Activated T-cell treated with anti-CD3 and anti-CD28 coated beads, Interleukin-2, amount 50 U/mL, for 24 hours (primary cell): ENCODE measurements at places on chromosomes 5 and 9.

DNA sequence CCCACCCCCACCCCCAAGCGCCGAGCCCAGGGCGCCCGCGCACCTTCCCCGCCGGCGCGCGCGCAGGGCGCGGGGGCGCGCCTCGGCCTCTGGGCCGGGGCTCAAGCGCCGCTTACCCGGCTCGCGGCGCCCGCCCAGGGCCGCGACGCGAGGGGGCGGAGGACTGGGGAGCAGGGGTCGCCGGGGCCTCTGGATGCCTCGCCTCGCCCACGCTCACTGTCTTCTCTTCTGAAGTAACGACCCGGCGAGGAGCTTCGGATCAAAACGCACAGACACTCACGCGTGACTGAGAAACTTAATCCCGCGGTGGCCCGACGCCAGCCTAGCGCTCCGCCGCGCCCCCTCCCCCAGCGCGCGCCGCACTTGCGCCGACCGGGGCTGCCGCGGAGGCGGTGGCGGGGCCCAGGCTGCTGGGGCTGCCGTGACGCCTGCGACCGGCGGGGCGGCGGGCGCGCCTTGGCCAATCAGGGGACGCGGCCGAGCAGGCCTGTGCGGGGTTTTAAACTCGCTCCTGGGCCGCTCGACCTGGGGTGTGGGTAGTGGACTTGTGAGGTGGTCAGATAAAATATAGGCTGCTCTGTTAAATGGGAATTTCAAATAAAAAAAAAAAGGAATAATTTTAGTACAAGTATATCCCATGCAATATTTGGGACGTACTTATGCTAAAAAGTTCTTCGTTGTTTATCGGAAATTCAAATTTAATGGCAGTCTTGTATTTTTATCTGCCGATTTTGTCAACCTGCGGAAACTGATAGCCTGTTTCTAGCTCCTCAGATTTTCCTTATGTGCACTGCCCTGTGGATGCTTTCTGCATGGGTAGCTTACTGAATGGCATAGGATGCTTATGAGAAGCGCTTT lies at the start of gene MPDZ:
TSS of gene MPDZ (minus strand) at position 409 of the 858 bp plus-strand sequence. CDS start 29,377 bp downstream, outside the sequence.
- H3K4me3 ChIP-seq = no peak within 1 kb of the TSS
- H3K27ac ChIP-seq = no peak within 1 kb of the TSS
- peaks cover 32% of the 10 kb centered on the region for H3K27me3 ChIP-seq
- no peaks in the 10 kb centered on the region for H3K4me1 ChIP-seq

- H3K27me3 ChIP-seq = no peaks in the 10 kb centered on the region
- H3K4me1 ChIP-seq = peaks cover 25% of the 10 kb centered on the region
- H3K4me3 ChIP-seq = no peak overlapping the region
- H3K27ac ChIP-seq = no peak overlapping the region
- DNase-seq = no peak
- no peaks in the 10 kb centered on the region for H3K36me3 ChIP-seq
Measured at GRCh38 chr5:180696116-180696515, 43.7 kb downstream of the OR2Y1 start.

DNA sequence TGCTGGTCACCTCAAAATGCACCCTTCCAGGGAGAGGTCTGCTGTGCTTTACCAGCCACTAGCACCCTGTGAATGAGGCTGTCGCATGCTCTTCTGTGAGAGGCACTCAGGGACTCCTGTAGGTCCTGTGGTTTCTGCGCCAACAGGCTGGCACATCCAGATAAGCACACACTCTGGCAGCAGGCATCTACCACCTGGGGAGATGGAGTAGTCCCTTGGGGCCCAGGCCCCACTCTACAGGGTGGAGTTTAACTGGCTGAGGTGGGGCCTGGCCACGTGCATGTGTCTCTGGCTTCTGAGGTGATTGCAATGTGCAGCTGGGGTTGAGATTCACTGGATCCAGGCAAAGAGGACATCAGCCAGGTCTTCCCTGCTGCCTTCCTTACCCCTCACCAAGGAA lies 32.3 kb downstream of the TMEM174 start:
- H3K4me3 ChIP-seq = no peak overlapping the region
- peaks cover 93% of the 10 kb centered on the region for H3K27me3 ChIP-seq
- no peak overlapping the region for H3K27ac ChIP-seq
- H3K36me3 ChIP-seq = no peaks in the 10 kb centered on the region
- peaks cover 5% of the 10 kb centered on the region for H3K4me1 ChIP-seq
- DNase-seq = no peak

GRCh38 chr5:158976035-158976434 lies 123.7 kb downstream of the EBF1 start:
- H3K4me3 ChIP-seq = no peak overlapping the region
- no peaks in the 10 kb centered on the region for H3K36me3 ChIP-seq
- peaks cover 5% of the 10 kb centered on the region for H3K27me3 ChIP-seq
- H3K4me1 ChIP-seq = peaks cover 2% of the 10 kb centered on the region
- H3K27ac ChIP-seq = no peak overlapping the region
- DNase-seq = no peak

GRCh38 chr5:157172403-157172802 lies 6.3 kb upstream of the GARIN3 start:
- peaks cover 89% of the 10 kb centered on the region for H3K4me1 ChIP-seq
- peak overlapping the region; percentile 96 for H3K27ac ChIP-seq
- peak; percentile 88 for DNase-seq
- peaks cover 17% of the 10 kb centered on the region for H3K36me3 ChIP-seq
- H3K27me3 ChIP-seq = no peaks in the 10 kb centered on the region

- H3K27me3 ChIP-seq = peaks cover 29% of the 10 kb centered on the region
- H3K4me1 ChIP-seq = no peaks in the 10 kb centered on the region
- H3K27ac ChIP-seq = no peak overlapping the region
Measured at GRCh38 chr5:155004138-155004744, 9.3 kb upstream of the KIF4B start.

DNA sequence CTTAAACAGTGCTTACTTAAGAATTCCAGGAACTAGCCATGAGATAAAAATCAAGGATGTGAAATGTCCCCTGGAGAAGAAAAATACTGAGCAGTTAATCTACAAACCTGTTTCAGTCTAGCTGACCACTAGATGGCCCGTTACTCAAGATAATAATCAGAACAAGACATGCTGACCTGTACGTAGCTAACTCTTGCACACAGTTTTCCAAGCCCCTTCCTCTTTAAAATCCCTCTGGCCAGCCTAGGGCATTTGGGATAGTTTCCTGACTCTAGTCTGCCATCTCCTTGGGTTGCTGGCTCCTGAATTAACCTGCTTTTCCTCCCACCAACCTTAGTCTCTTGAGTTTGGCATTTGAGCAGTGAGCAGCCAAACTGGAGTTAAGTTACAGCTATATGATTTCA lies 59.2 kb upstream of the TRAF1 start:
- no peak overlapping the region for H3K4me3 ChIP-seq
- no peak overlapping the region for H3K27ac ChIP-seq
- no peaks in the 10 kb centered on the region for H3K27me3 ChIP-seq
- H3K4me1 ChIP-seq = peaks cover 2% of the 10 kb centered on the region

GRCh38 chr9:107158321-107158720 lies 124.8 kb upstream of the RAD23B start:
- no peak overlapping the region for H3K27ac ChIP-seq
- no peak for DNase-seq
- H3K4me1 ChIP-seq = no peaks in the 10 kb centered on the region
- peaks cover 13% of the 10 kb centered on the region for H3K27me3 ChIP-seq
- H3K4me3 ChIP-seq = no peak overlapping the region

GRCh38 chr5:77076961-77077828 lies 9.9 kb downstream of the ZBED3 start:
- no peaks in the 10 kb centered on the region for H3K27me3 ChIP-seq
- peak; percentile 78 for DNase-seq
- no peak overlapping the region for H3K27ac ChIP-seq
- H3K4me1 ChIP-seq = peaks cover 10% of the 10 kb centered on the region
- peak overlapping the region; percentile 56 for H3K4me3 ChIP-seq

- no peak overlapping the region for H3K27ac ChIP-seq
- no peaks in the 10 kb centered on the region for H3K27me3 ChIP-seq
- H3K36me3 ChIP-seq = no peaks in the 10 kb centered on the region
- peaks cover 29% of the 10 kb centered on the region for H3K4me1 ChIP-seq
- no peak for DNase-seq
Measured at GRCh38 chr5:36722900-36723299, 116.5 kb downstream of the SLC1A3 start.

DNA sequence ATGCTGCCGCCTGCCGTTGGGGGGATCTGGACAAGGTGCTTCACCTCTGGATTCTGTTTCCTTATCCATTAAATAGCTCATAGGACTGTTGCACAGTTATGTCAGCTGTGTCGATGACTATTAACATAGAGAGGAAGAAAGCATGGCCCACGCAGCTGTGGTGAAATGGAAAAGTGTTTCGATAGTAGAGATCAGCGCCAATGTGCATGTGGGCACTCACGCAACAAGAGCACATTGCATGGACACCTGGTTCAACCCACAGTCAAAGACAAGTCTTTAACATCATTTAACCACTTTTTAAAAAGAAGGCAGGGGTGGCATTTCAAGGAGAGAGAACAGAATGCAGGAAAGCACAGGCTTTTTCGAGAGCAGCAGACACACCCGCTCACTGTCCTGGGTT lies 107.6 kb downstream of the ADCY2 start:
- no peak overlapping the region for H3K27ac ChIP-seq
- no peaks in the 10 kb centered on the region for H3K27me3 ChIP-seq
- H3K4me1 ChIP-seq = no peaks in the 10 kb centered on the region
- H3K36me3 ChIP-seq = no peaks in the 10 kb centered on the region

GRCh38 chr5:6302075-6302474 lies 76.3 kb downstream of the MED10 start:
- no peak for DNase-seq
- no peaks in the 10 kb centered on the region for H3K4me1 ChIP-seq
- peaks cover 32% of the 10 kb centered on the region for H3K27me3 ChIP-seq
- H3K36me3 ChIP-seq = no peaks in the 10 kb centered on the region
- H3K27ac ChIP-seq = no peak overlapping the region

DNA sequence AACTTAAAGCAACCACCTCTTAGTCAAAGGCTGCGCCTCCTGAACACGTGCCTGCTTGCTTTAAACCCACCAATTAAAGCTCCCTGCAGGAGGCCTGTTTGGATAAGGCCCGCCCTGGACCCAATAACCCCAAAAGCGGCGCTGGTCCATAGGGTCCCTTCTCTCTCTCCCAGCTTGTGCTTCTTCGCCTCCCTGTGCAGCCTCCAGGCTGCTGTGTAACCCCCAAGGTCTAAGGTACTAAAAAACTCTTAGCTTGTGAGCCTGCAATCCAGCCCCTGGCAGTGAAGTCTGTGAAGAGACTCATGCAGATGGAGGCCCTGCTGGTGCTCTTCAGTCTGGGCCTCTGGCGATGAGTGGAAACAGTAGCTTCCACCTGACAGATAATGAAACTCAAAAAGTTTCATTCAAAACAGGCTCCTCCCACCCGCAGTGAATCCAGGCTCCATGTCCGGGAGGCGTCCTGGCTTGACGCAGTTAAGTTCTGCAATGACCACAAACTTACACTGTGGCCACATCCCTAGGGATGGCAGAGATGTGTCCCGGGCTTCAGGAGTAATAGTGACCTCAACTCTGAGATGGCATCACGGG lies 97.3 kb downstream of the PRRT1B start:
- H3K4me3 ChIP-seq = peak overlapping the region; percentile 70
- H3K27me3 ChIP-seq = no peaks in the 10 kb centered on the region
- peaks cover 73% of the 10 kb centered on the region for H3K4me1 ChIP-seq
- peak overlapping the region; percentile 91 for H3K27ac ChIP-seq
- DNase-seq = peak; percentile 64
